Esophagus squamous epithelium (tissue), 5 donors: ENCODE measurements at places on chromosomes 7 and 10.

DNA sequence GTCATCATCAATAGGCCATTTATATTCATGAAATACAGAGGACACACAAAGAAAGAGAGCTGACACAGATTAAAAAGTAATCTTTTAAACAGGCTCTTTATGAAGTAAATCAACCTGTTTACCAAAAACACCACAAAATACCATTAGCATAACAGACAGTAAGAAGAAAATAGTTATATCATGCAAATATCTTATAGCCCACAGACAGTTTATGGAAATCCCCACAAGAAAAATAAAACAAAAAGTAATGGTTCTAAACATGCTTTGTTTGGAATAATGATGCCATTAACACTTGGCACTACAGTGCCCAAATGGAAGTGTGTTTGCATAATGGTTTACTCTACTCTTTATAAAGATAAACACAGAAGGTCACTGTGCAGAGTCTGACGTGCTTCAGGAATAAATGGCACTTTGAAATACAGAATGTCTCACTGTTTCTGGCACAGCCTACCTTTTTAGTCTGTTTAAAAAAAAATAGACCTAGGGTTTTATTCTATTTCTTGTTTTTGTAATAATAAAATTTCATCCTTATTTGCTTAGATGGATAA is 30.1 kb downstream of the SEMA3D start:
- DNase-seq = no peak

DNA sequence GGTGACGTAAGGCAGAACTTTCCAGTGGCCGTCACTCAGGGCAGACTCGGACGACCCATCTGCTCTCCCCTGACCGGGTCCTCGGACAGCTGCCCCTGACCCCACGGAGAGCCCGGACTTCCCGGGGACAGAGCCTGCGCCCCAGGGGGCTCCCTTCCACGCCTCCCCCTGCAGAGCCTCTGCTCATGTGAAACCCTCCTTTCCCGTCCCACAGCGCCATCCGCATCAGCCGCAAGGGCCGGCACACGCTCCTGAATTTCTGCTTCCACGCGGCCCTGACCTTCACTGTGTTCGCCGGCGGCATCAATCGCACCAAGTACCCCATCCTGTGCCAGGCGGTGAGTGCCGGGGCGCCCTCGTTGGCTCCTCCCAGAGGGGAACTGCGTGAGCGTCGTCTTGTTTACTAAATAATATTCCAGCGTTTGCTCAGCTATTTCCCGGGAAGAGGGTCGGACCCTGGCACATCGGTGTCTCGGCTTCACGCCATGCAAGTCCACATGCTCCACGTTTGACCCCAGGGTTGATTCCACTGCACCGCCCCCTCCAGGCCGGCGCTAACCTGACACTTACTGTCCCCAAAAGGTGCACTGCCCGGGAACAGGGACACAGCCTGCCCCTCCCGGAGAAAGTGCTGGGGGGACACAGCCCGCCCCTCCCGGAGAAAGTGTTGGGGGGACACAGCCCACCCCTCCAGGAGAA is 10.9 kb downstream of the ADGRA1 start:
- no peak for DNase-seq

GRCh38 chr7:123401295-123401694 is 133.1 kb downstream of the IQUB start:
- DNase-seq = no peak

- DNase-seq = no peak
Measured at GRCh38 chr10:44383749-44384600, 922 bp downstream of the CXCL12 start.

DNA sequence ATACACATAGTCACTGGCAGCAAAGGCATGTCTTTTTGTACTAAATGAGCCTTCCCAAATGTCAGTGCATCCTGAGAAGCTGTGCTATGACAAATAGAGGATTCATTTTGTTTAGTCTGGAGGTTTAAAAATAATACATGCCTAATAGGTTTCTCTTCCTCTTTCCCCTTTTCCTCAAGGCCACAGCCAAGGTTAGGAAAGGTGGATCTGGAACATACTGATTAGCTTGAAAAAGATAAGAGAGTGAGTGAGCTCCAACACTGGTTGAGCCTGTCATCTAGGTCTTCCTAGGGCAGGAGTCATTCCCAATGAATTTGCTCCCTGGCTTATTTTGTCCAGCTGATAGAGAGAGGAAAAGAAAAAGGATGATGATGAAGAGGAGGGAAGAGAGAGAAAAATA is 14.4 kb upstream of the SP4 start:
- DNase-seq = no peak

GRCh38 chr10:67452892-67453291 is 243.1 kb downstream of the CTNNA3 start:
- no peak for DNase-seq

DNA sequence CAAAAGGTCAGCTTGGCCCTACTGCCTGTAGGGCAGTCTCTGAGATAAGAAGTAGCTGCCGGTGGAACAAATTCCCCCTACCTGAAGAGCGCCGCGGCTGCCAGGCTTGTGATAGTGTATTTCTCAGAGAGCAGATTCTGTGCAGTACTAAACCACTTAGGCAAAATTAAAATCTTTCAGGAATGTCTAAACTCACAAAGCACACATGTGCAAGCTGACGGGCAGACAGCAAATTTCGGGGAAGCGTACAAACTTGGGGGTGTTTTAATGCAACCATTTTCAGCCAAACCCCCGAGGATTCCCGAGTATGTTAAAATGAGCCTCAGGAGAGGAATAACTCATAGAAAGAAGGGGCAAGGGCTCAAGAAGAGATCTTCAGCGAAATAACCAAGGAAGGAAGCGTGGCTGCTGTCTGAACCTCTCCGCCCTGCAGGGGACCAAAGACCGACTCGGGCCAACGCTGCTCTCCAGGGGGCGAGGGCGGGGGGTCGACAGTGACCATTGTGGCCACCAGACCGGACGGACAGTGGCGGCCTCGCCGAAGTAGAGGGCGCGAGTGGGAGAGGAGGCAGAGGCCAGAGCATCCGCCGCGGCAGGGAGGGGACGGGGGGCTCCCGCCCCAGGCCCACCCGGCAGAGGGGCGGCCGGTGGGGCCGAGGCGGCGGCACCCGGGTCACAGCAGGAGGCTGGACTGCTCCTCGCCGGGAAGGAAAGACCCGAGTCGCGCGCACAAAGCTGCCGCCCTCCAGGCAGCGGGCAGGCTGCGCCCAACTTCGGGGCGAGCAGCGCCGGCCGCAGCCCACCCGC is 819 bp downstream of the HYCC1 start:
- DNase-seq = no peak

- DNase-seq = no peak
Measured at GRCh38 chr10:58367069-58367468, 18.1 kb upstream of the TFAM start.

GRCh38 chr7:542713-543500 is 23.3 kb upstream of the PDGFA start:
- DNase-seq = no peak

GRCh38 chr7:96320442-96320841 is 1.5 kb downstream of the SLC25A13 start:
- DNase-seq = no peak

GRCh38 chr7:152336754-152337368 is 98.9 kb downstream of the KMT2C start:
- DNase-seq = no peak

- no peak for DNase-seq
Measured at GRCh38 chr7:98974906-98975816, 96.8 kb downstream of the TRRAP start.

DNA sequence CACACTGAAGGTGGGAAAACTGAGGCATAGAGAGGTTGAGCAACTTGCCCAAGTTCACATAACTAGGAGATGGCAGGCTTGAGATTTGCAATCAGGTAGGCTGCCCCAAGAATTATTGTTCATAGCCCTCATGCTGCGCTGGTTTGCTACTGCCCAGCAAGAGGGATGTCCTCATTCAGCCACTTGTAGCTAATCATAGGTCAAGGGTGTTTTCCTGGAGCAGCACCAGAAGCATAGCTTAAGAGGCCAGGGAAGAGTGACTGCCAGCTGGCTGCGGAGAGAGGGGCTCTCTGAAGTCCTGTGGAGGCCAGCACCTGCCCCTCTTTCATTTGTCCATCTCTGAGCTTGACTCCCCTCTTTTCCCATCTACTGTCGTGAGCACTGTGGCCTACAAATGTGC is 15.0 kb downstream of the CDHR3 start:
- no peak for DNase-seq

DNA sequence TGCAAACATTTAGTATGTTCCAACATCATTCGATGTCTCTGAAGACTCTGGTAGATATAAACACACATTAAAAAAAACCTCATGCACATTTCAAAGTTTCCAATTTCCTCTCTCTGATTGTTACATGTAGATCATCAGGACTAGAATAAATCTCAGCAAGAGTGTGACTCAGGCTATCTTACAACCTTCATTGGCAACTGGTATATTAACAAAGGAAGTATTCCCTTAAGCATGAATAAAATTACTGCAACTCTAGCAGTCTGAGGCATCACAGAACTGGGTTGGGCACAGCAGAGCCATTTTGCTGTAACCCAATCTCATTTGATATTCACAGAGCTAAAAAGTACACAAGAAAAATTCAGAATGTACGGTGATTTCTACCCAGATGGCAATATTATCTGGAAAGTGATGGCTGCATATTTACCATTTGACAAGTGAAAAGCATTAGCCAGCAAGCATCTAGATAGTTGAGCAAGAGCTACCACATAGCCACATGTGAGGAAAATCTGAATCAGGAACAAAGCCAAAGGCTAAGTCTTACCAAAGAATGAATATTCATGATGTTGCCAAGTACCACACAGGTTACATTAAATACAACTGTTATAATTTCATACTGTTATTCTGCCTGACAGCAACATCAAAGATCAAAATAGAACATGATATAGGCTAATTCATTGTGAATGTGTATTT is 232.2 kb downstream of the CRPPA start:
- DNase-seq = no peak

- no peak for DNase-seq
Measured at GRCh38 chr7:131249003-131249402, 78.7 kb upstream of the MKLN1 start.

DNA sequence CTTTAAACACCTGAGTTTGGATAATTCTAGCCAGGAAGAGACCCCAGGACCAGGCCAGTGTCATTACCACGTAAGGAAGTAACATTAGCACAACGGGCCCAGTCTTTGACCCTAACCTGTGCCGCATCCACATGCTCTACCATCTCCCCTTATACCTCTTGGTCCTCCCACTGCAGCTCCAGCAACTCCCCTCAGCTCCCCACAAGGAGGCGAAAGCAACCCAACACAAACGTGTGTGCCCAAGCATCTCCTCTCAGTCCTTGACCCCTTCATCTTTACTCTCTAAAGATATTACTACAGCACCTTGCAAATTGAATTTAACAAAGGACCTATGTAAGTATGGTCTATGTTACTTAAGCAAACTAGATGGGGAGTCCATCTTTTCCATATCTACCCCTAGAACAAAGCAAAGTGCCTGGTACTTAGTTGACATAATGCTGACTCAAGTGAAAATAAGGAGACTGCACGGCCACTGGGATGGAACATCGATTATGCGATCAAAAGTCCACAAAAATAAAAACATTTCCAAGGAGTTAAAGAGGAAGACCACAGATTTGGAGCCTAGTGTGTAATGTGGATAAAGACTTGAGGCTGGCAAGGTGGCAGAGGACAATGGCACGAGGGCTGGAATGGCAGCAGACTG is 147.7 kb downstream of the JAZF1 start:
- DNase-seq = no peak

GRCh38 chr7:84553711-84554110 is 359.1 kb upstream of the SEMA3A start:
- no peak for DNase-seq

DNA sequence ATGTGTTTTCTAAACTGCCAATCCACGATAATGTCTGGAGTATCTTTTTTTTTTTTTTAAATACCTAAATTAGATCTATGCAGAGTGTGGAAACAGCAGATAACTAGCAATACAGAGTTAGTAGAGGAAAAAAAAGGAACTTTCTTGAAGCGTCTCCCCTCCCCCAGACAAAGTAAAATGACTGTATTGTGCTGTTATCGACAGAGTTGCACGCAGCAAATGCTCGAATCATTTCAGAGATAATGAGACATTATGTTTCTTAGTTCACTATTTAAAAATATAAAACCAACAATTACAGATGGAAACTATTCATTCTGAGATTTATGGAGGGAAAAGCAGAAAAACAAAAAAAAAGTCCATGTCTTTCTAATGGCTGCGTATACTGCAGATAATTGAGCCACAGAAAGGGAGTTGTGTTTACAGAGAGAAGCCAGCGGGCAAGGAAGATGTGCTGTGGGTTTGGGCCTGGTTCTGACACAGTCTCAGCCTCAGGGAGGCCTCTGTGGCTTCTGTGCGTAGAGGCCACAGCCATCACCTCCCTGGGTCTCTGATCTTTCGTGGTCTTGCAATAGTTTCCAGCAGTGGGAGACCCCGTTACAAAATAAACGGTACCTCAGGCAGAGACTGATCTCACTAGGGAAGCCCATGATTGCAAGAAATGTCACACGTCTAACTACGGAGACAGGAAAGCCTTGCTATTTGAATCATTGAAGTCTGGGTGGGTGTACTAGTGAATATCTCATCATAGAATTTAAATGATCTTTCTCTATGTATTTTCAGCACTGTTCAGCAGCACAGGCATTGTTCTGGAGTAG is 19.1 kb upstream of the KLF6 start:
- no peak for DNase-seq

- DNase-seq = no peak
Measured at GRCh38 chr7:723541-723940, 3.0 kb upstream of the DNAAF5 start.

GRCh38 chr10:124508070-124508667 is 46.5 kb downstream of the LHPP start:
- no peak for DNase-seq

- DNase-seq = no peak
Measured at GRCh38 chr10:89518876-89519842, 16.2 kb downstream of the SLC16A12 start.

- no peak for DNase-seq
Measured at GRCh38 chr10:119970107-119970506, 77.6 kb downstream of the SEC23IP start.

- DNase-seq = no peak
Measured at GRCh38 chr10:13953371-13953770, 366.6 kb downstream of the PRPF18 start.

GRCh38 chr7:129308047-129308446 is 83.2 kb downstream of the AHCYL2 start:
- no peak for DNase-seq

DNA sequence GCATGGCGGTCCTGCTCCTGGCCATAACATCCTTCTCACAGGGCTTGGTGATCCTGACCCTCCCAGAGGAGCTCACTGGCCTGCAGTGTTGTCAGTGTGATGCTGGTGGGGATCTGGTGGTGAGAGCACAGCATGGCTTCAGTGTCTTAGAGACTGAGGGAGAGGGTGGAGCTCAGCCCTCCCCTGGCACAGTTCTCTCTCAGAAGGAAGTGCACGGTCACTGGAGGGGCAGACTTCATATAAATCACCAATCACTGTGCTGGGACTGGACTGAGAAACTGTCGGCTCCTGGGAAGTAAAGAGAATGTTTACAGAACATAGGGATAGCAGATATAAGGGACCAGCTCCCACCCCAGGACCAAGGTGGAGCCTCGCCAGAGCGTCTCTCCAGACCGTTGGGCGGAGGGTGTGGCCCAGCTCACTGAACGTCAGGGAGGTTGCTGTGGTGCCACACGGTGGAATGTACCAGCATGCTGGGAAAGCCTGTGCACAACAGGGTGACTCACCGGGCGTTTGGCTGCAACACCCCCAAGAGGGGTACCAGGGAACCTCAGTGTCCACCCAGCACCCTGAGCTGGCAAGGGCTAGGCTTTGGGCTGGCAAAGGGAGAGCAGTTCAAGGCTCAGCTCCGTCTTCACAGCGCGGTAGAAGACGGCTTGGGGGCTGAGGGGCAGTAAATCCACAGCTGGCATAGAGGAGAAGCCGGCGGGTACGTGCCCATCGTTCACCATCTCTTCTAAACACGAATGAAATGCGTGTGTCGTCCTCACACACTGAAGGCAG is 8.8 kb upstream of the GET4 start:
- DNase-seq = no peak

- DNase-seq = no peak
Measured at GRCh38 chr10:116096526-116096925, 176.5 kb downstream of the GFRA1 start.
